ENCODE measurements at places on chromosomes 6 and 20. TPM values are rescaled to one million over a fixed set of nuclear protein-coding genes. Genes with fewer than 3 reads are reported as not detected.
A peak's percentile ranks its signal among the peaks of the same experiment; 100 is the strongest.

The SEL1L2 gene
- total RNA-seq: not detected

DNA sequence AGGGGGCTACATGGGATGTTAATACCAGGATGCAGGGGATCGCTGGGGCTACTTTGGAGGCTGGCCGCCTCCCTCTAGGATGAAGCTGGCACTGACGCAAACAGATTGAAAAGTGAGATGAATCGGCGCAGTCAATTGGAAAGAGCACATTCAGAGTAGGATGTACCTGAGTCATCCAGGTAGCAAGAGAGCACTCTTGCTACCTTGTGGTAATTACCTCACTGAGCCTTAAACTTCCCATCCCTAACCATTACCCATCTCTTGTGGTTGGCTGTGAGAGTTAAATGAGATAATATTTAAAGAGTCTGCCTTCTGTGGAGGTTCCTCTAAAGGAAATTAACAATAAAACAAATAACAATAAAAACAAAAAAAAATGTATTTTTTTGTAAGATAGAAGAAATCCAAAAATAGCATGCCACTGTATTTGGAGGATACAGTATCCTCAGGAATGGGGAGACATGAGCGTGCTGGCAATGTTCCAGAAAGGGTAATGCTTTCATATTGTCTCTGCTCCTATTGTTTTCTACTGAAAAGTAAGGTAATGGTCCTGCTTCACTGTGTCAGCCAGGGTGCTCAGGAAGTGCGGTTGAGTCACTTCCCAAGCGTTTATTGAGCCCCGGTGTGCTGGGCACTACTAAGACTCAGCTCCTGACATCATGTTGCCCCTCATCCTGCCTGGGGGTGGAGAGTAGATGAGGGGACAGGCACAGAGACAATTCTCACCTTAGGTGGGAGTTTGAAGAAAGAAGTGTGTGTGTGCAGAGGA is 301.1 kb downstream of the EYA4 start:
- no peaks in the 10 kb centered on the region for H3K27me3 ChIP-seq
- H3K36me3 ChIP-seq: no peaks in the 10 kb centered on the region
- no peak overlapping the region for H3K4me3 ChIP-seq
- DNase-seq: no peak
- no peaks in the 10 kb centered on the region for H3K4me1 ChIP-seq
- H3K27ac ChIP-seq: no peak overlapping the region

DNA sequence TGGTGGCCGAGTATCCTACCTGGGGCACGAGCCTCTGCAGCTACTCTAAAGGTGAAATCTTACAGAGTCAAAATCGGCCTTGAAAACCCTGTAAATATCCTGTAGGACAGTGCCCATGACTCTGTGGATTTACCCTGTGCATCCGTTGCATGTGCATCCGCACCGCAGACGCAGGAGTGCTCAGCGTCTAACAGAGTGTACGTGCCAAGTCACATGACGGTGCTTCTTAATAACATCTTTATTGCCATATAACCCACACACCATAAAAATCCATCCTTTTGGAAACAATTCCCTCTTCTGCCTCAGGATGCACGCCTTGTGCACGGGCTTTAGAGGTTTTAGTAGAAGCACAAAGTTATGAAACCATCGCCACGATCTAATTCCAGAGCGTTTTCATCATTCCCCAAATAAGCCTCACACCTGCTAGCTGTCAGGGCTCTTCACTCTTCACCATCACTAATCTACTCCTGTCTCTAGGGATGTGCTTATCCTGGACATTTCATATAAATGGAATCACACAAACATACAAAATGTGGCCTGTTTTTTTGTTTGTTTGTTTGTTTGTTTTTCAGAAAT is 384.5 kb upstream of the SULF2 start:
- H3K27ac ChIP-seq: no peak overlapping the region
- H3K4me1 ChIP-seq: no peaks in the 10 kb centered on the region
- H3K36me3 ChIP-seq: no peaks in the 10 kb centered on the region
- H3K27me3 ChIP-seq: no peaks in the 10 kb centered on the region

DNA sequence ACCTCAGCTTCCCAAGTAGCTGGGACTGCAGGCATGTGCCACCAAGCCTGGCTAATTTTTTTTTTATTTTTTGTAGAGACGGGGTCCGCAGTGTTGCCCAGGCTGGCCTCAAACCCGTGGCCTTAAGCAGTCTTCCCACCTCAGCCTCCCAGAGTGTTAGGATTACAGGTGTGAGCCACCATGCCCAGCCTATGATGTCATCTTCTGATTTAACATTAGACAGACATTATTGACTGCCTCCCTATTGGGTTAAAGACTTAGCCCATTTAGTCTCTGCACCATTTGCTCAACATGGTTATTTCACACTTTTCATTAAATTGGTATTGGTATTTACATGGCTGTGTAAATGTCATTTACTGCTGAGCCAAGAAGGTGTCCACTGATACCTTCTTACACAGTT is 46.1 kb downstream of the DEK start:
- no peak for DNase-seq
- H3K27ac ChIP-seq: no peak overlapping the region
- no peaks in the 10 kb centered on the region for H3K27me3 ChIP-seq
- H3K4me1 ChIP-seq: no peaks in the 10 kb centered on the region
- peaks cover 6% of the 10 kb centered on the region for H3K36me3 ChIP-seq

The TUBB1 gene
- total RNA-seq: 0.10 TPM

The ARMH2 gene
- total RNA-seq: not detected

The MDFI gene
- total RNA-seq: 106 TPM

DNA sequence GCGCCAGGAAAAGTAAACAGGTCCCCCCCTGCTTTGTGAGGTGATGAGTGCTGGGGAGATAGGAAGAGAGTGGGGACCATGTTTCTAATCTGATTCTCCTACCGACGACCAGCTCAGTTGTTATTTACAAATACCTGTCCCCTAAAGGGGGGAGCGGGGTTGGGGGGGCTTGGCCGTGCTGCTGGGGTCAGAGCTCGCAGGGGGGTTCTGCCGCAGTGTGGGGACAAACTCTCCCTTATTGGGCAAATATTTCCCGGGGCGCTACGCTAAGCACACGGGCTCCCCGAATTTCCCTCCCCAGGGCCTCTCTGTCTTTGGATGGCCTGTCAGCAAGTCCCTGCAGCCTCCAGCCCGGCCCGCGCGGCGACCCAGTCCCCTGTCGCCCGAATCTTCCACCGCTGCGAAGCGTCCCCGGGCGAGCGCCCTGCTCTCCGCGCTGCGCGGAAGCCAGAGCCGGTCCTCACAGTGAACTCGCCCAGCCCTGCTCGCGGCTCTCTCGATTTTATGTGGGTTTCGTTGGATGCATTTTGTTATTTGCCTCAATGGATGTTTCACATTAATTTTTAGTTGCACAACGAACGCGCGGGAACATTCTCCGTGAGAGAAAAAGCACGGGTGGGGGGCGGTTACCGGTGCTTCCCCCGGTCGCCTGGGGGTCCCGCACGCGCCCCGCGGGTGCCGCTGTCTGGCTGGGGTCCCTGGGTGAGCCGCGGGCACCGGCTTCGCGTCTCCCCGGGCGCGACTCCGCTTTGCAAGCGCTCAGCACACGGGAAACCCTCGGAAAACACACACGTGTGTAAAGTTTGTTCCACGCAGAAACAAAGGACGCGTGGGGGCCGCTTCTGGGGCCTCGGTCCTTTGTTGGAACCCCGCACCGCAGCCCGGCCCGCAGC is 1.5 kb upstream of the STX16 start:
- peak overlapping the region; percentile 97 for H3K4me3 ChIP-seq
- H3K36me3 ChIP-seq: no peaks in the 10 kb centered on the region
- H3K27ac ChIP-seq: peak overlapping the region; percentile 97
- H3K27me3 ChIP-seq: no peaks in the 10 kb centered on the region
- peaks cover 18% of the 10 kb centered on the region for H3K4me1 ChIP-seq
- peak; percentile 32 for DNase-seq

DNA sequence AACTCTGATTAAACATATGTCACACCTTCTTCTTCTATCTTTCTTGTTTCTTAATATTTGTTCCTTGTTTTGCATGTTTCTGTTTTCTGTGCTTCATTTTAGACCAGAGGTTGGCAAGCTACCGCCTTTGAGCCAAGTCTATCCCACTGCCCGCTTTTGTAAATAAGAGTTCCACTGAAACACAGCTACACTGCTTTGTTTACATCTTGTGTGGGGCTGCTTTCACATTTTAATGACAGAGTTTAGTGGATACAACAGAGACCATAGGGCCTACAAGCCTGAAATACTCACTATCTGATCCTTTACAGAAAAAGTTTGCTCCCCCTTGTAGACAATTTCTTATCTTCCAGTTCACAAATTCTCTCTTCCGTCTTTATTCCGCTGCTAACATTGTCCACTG is 109.4 kb upstream of the SPACA1 start:
- H3K4me1 ChIP-seq: no peaks in the 10 kb centered on the region
- H3K4me3 ChIP-seq: no peak overlapping the region
- no peak for DNase-seq
- H3K27me3 ChIP-seq: no peaks in the 10 kb centered on the region
- H3K36me3 ChIP-seq: no peaks in the 10 kb centered on the region
- no peak overlapping the region for H3K27ac ChIP-seq

The KIF6 gene
- total RNA-seq: 0.28 TPM

- H3K27me3 ChIP-seq: peaks cover 22% of the 10 kb centered on the region
- no peak for DNase-seq
- peak overlapping the region; percentile 33 for H3K27ac ChIP-seq
- peaks cover 34% of the 10 kb centered on the region for H3K4me1 ChIP-seq
- H3K36me3 ChIP-seq: no peaks in the 10 kb centered on the region
Measured at GRCh38 chr20:37414224-37415035, 68.5 kb downstream of the SRC start.

The GMPR gene
- 6.1 TPM for total RNA-seq

DNA sequence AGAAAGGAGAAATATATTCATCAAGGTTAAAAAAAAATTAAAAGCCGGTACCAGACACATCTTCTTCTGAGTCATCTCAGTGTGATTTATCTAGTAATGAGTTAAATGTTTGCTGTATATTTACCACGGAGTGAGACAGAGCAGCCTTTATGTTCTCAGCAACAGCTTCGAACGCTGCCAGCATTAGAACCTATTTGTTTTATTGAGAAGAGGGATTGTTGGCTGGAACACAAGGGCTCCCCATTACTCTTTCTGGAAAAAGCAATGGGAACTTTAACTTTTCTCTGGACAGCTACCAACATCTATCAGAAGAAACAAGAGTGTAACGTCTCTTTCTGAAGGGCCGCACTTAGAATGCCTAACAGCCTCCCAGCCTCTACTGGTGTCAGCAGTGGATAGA is 105.3 kb upstream of the TAB2 start:
- no peak overlapping the region for H3K4me3 ChIP-seq
- no peaks in the 10 kb centered on the region for H3K27me3 ChIP-seq
- peaks cover 8% of the 10 kb centered on the region for H3K4me1 ChIP-seq
- no peak for DNase-seq
- H3K27ac ChIP-seq: no peak overlapping the region
- H3K36me3 ChIP-seq: no peaks in the 10 kb centered on the region
